Activated CD4-positive, alpha-beta T cell treated with anti-CD3 and anti-CD28 coated beads, Interleukin-2, amount 10 ng/mL, durations not matched to agents 24 days and 14 days (primary cell): ENCODE measurements at places on chromosomes 16 and 17. TPM values are rescaled to one million over a fixed set of nuclear protein-coding genes. Genes with fewer than 3 reads are reported as not detected.

- no peak for DNase-seq
Measured at GRCh38 chr16:57538235-57538721, 1.9 kb upstream of the CCDC102A start.

GRCh38 chr17:34384271-34384670 lies 21.2 kb upstream of the CCL1 start:
- no peak for DNase-seq

DNA sequence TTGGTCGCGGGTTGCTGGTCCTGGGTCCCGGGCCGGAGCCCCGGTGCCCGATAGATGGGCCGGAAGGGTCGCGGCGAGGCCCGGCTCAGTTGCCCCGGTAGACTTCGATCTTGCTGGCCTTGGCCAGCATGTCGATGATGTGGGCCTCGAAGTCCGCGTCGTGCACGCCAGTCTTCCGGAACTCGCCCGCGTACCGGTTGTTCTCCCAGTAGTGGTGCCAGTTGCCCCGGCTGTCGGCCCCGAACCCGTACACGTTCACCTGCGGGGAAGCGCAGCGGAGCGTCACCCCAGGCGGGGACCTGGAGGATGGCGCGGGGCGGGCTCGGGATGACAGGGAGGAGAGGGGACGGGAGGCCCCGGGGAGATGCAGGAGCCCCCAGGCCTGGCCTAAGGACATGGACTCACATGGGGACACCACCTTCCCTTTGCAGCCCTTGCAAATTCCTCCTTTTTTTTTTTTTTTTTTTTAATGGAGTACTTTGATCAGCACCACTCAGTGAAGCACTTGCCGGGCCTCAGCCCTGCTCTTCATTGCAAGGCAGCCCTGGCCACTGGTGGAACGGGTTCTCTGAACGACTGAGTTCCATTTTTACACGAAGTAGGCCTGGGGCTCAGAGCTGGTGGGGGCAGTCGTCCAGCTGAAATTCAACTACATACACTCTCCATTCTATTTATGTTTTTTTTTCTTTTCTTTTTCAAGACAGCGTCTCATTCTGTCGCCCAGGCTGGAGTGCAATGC lies 35.1 kb downstream of the DDX19A start:
- no peak for DNase-seq

DNA sequence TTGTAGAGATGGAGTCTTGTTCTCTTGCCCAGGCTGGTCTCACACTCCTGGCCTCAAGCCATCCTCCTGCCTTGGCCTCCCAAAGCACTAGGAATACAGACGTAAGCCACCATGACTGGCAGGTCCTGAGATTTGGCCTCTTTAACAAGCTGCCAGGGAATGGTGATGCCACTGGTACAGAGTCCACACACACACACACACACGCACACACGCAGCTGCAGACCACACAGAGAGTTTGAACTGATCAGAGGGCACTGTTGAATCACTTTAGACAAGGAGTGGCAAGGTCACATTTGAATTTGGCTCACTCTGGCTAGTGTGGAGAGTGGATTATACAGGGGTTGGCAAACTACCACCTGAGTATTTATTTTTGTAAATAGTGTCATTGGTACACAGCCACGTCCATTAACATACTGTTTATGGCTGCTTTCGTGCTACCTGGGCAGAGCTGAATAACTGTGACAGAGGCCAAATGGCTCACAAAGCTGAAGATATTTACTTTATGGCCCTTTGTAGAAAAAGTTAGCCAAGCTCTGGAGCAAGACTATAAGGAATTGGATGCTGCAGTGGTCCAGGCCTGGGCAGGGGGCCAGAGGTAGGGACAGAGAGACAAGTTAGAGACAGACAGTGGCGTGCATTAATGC lies 9.9 kb downstream of the ITPRIPL2 start:
- DNase-seq, result no peak

DNA sequence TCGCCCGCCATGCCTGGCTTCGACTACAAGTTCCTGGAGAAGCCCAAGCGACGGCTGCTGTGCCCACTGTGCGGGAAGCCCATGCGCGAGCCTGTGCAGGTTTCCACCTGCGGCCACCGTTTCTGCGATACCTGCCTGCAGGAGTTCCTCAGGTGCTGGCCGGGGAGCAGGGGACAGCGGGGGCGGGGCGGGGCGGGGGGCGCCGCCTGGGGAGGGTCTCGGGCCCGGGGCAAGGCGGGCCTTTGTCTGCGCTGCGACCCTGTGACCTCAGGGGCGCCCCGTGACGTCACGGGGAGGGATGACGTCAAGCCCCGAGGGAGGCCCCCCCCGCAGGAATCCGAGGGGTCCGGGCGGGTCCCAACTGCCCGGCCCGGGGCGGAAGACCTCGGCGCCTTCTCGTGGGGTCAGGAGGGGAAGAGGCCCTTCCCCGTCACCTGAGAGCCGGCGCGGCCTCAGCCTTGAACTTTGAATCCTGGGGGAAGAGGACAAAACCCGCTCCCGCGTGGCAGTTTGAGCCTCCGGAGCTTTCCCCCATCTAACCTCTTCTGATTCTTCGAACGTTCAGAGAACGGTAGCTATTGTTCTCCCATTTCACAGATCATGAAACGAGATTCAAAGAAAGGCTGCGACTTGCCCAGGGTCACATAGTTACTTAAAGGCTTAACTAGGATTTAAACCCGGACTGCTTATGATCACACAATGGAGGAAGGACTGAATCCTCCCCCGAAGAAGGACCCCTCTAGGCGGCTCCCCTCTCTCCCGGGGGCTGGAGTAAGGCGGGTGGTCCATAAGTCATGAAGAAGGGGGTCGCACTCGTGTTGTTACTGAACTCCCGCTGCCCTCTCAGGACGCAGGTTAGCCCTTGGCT lies 527 bp downstream of the TRAF4 start:
- DNase-seq, result peak; percentile 88

DNA sequence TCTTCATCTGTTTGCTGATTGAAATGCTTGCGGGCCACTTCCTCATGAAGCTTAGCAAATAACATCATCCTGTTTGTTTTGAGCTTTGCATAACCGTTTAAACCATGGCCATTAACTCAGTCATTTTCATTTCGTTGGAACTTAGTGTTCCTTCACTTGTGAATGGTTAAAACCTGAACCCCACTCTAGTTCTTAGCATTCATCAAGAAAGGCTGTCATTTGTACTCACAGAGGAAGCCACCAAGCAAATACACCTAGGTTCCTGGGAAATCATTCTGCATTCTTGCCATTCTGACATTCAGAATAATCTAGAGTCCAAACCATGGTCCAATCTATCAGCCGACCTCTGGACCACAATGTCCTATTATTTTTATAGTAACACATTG lies 8.4 kb upstream of the TAT start:
- no peak for DNase-seq

Gene IGSF6
- total RNA-seq, result not detected in 2 replicates

Gene NOXO1
- 0.56 TPM in 1 of 2 replicates, not detected in the other for total RNA-seq

Gene SOX8
- 0.77 and 0.92 TPM in 2 replicates for total RNA-seq
